ENCODE measurements at places on chromosomes 11 and 22.
A peak's percentile ranks its signal among the peaks of the same experiment; 100 is the strongest.

DNA sequence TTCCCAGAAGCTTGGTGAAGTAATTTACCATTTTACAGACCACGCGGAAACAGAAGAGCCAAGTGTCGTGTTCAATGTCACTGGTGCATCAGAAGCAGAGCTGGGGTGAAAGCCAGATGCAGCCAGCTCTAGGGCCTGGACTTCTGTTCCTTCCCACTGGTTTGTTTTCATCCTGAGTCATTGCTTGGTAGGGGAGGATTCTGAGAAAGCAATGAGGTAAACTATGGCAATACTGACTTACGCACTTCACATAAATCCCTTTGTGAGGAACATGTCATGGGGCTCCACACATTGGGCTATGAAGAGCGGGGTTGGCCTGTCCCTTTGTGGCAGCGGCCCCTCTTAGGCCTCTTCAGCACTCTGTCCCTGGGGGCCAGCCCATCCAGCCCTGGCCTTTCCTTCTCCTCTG lies 52.4 kb upstream of the RBFOX2 start:
- DNase-seq: no peak

DNA sequence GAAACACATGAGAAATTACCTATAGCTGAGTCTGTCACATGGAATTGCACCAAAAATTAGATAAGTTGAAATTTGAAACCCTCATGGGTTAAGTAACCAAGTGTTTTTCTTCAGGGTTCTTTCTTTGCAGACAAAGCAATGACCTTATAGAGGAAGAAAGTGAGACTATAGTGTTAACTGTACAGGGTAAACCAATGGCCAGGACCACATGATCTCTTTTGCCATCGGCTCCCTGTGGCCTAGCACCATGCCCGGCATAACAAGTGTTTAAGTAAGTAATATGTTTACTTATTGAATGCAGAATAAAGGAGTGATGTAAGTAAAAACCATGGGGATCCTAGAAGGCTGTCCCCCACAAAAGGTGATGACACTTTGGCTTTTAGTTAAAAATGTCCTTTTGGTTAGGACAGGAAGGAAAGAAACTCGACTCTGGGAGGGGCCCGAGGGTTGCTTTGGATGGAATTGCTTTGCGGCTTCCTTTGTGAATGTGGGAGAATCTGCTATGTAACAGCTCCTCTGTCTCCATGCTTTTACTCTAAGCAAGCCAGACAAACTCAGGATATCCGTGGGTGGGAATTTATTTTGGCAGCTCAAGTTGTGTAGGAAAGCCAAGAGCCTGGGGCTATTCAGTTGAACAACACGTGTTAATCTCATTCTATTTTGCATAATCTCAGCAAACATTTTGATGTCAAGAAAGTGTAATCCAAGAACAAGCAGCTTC lies 454.7 kb downstream of the INSC start:
- no peak for DNase-seq

DNA sequence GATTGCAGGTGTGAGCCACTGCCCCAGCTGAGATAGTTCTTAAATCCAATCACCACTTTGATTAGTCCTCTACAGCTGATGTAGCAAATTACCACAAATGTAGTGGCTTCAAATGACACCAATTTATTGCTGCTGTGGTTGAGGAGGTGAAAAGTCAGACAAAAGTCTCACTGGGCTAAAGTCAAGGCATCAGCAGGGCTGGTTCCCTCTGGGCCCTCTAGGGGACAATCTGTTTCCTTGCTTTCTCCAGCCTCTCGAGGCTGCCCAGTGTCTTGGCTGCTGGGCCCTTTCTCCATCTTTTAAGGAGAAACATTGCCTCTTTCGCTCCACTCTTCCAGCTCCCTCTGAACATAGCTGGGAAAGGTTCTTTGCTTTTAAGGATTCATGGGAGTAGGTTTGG lies 50.5 kb upstream of the SHANK2 start:
- no peak for DNase-seq

DNA sequence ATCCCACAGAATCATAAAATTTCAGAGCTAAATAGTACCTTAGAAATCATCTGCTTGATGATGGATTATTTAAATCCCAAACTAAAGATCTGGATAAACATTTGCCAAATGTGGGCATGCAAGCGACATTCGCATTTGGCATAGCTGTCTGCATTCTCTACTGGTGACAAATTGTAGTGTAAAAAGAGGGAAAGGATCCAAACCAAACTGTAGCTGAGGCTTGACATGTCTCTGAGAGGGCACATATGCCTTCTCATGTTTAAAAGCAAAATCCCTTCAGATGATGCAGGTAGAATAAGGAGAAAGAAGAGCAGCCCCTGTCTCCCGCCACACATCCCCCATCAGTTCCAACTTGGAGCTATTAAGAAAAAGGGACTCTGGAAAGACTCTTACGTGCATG lies 257.5 kb upstream of the MTNR1B start:
- no peak for DNase-seq

DNA sequence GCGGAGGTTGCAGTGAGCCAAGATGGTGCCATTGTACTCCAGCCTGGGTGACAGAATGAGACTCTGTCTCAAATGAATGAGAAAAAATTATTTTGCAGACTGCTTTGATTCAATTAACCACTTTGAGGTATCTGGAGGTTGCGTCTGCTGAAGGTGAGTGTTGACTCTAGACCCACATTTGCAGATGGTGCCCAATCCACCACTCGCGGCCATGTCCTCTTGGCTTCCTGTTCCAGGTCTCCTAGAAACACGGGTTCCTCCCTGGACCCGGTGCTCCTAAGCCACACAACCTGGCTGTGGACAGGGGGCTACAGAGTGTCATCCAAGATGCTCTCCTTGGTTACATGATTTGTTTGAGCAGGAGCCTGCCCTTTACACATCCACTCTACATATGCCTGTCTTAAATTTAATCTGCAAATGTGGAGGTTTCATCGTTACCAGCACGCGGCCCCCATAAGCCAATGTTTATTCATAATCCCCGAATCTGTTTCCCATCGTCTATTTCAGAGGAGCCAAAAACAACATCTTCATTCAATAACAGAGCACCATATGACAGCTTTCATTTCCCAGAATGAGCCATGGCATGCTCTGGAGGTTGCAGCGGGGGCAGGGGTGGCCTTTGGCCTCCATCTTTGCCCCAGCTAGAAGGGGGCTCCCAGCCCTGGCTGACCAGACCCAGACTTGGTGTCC lies 377.2 kb downstream of the CTTN start:
- DNase-seq: no peak

- DNase-seq: no peak
Measured at GRCh38 chr11:88355887-88356286, 18.4 kb upstream of the CTSC start.

- DNase-seq: no peak
Measured at GRCh38 chr11:119382101-119382500, 611 bp upstream of the USP2 start.

- DNase-seq: peak; percentile 82
Measured at GRCh38 chr11:554428-555226, 5.9 kb downstream of the LMNTD2 start.

GRCh38 chr22:37127350-37127878 lies 17.9 kb upstream of the TMPRSS6 start:
- no peak for DNase-seq

DNA sequence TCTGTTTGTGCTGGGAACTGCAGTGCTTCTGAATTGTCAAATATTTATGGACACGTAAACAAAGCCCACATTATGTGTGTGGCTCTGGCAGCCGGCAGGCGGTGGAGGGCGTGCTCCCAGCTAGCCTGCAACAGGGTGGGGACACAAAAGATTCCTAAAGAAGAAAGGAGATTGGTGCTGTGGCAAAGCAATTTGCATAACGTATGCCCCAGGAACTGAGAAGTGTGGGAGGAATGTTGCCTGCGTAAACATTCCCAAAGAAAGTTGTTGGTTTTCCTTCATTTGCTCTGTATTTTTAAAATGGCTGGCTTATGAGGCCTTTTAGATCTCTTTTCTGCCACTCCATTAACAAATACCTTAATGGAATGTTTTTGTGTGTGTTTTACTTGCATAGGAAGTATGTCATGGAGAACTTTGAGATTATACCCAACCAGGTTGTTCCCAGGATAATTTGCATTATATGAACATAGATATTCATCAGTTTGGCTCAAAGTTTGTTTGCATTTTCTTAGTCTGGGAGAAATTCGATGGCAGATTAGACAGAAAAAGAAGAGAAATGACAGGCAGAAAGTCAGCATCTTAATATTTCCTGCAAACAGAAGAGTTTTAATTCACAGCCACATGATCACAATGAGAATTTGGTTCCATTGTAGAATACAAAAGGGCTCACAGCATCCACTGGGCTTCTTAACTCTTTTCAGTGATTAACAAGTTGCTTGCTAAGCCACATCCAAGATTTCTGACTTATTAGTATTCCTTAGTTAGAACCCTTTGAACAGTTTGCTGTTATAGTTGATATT lies 41.8 kb upstream of the DLAT start:
- peak; percentile 84 for DNase-seq

DNA sequence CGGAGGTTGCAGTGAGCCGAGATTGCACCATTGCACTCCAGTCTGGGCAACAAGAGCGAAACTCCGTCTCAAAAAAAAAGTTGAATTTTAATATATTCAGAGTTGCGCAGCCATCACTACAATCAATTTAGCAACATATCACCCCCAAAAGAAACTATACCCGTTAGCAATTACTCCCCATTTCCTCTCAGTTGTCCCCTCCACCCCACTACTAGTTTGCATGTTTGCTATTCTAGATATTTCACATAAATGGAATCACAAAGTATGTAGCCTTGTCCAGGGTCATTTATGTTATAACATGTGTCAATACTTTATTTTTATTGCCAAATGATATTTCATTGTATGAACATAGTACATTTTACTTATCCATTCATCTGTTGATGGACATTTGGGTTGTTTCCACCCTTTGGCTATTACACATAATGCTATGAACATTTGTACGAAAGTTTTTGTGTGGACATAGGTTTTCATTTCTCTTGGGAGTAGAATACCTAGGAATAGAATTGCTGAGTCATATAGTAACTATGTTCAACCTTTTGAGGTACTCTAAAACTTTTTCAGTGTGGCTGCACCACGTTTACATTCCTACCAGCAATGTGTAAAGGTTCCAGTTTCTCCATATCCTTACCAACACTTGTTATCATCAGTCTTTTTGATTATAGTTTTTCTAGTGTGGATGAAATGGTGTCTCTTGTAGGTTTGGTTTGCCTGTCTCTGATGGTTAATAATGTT lies 2.2 kb downstream of the ZNF143 start:
- no peak for DNase-seq

DNA sequence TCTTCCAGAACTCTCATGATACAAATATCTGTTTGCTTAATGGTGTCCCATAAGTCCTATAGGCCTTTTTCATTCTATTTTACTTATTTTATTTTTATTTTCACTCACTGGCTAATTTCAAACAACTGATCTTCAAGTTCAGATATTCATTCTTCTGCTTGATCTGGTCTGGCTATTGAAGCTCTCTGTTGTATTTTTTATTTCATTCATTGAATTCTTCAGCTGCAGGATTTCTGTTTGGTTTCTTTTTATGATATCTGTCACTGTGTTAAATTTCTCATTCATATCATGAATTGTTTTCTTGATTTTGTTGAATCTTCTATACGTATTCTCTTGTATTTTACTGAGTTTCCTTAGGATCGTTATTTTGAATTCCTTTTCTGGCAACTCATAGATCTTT lies 2.6 kb upstream of the OR10A3 start:
- DNase-seq: no peak

GRCh38 chr11:92267968-92268367 lies 43.4 kb downstream of the FAT3 start:
- no peak for DNase-seq

DNA sequence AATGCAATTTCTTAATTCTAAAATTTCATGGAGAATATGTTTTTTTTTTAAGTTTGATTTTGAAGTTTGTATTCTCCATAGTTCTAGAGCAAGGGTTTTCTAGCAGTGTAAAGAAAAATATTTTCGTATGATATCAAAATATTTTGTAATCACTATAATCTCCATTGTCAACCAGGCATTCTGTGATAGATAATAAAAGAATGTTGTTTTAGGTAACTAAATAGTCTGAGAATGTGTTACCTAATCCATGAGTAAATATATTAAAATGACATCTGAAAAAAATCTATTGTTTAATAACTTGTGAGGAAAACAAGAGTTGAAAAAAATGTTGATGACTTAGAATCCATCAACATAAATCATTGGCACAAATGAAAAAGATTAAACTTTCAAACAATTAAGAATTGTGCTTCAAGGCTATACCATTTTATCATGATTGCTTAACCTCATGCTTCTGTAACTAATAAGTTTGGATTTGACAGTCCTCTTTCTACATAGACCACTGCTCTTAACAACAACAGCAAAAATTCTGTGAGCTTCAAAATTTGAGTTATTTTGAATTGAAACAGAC lies 2211.8 kb downstream of the LRRC4C start:
- no peak for DNase-seq

DNA sequence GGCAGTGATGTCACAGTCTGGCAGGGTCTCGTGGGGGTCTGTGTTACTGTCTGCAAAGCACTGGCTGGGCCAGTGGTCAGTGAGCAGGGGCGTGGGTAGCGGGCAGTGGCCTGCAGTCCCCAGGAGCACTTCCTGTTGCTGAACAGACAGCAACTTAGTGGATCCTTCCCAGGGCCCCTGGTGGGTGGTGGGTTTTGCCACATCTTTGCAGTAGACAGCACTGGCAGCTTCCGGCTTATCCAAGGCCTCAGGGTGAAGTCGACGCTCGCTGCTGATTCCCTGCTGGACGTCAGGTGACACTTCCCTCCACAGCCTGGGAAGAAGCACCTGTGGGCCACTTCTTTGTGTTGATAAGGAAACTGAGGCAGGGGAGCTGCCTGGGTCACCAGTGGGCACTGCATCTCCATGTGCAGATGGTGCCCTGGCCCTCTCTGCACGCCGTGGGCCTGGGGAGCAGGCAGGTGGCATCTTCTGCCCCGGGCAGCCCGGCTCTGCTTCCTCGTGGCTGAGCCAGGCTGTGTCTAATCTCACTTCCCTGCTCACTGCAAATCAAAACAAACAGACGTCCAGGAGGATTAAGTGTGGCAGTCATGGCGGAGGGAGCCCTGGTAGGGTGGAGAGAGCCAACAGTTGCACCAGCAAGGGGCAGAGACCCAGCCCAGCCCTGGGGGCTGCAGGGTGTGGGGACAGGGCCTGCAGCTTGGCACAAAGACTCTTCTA lies 79.8 kb downstream of the KCNQ1 start:
- no peak for DNase-seq

- DNase-seq: no peak
Measured at GRCh38 chr22:31173386-31174145, 13.6 kb downstream of the RNF185 start.

DNA sequence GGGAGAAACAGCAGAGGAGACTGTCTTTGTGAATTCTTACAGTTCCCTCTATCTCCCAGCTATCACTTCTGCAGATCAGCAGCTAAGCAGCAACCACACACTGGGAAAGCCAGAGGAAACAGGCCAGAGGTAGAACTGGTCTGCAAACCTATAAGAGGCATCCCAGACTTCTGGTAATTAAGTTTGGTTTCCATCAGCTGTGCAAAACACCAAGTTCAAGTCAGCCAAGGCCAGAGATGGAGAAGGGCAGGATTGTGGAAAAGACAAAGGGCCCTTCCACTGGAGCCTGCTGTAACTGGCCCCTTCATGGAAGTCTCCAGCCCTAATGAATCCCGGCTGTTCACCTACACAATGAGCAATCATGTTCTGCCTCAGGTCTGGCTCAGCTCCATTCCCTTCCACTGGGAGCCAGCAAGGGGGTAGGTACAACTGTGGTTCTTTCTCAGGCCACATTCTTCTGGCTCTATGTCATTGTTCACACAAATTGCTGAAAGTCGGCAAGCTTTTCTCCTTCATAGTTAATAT lies 4.6 kb upstream of the PAMR1 start:
- DNase-seq: no peak
